ENCODE measurements at places on chromosomes 7 and 10.

DNA sequence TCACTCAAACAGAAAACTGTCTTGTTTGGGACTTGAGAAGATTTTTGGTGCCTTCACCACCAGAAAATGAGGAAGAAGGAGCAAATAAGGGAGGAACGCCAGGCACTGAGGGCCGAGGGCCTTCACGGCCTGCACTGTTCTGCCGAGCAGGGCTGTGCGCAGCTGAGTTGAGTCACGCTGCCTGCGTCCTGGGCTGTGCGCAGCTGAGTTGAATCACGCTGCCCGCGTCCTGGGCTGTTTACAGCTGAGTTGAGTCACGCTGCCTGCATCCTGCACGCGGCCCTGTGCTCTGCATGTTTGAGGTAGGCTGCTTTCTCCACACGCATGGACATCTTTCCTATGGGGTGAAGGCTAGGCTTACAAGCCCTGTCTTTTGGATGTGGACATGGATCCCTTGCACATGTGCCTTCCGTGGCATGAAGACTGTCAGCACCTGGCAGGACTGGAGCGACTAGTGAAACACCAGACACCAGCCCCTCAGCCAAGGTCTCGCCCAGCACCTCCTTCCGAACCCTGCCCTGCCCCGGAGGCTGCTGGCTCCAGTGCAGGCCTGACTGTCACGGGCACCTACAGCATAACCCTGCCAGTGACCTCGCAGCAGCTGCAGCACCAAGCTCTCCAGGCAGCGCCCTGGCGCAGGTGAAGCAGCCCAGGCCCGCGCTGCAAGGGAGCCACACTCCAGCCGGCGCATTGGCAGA is 96.7 kb downstream of the HTR5A start:
- peak; percentile 44 for DNase-seq

- DNase-seq = no peak
Observed at GRCh38 chr10:27297844-27298521, 57.4 kb upstream of the ACBD5 start.

DNA sequence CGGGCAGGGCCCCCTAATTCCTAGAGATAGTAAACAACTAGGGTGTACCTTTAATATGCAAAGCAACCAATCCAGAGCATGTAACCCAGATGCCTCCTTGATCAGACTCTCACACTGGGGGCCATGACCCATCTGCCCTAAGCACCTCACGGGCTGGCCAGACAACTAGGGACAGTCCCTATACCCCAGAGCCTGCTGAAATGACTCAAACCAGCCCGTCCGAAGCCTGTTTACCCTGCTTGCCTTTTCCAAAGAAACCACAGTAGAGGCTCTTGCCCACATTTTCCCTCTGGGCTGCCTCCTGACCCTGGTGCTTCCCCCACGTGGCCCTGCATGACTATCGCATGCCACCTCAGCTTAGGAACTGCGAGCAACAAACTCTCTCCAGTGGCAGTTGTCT is 46.2 kb downstream of the RGS10 start:
- DNase-seq = peak; percentile 85

GRCh38 chr10:132464256-132465192 is 67.5 kb downstream of the PWWP2B start:
- no peak for DNase-seq

- DNase-seq = no peak
Observed at GRCh38 chr10:75049316-75050148, 61.9 kb upstream of the SAMD8 start.

- DNase-seq = no peak
Observed at GRCh38 chr10:82762641-82763040, 887.6 kb downstream of the NRG3 start.

- DNase-seq = no peak
Observed at GRCh38 chr10:58826694-58827093, 314.0 kb downstream of the BICC1 start.

DNA sequence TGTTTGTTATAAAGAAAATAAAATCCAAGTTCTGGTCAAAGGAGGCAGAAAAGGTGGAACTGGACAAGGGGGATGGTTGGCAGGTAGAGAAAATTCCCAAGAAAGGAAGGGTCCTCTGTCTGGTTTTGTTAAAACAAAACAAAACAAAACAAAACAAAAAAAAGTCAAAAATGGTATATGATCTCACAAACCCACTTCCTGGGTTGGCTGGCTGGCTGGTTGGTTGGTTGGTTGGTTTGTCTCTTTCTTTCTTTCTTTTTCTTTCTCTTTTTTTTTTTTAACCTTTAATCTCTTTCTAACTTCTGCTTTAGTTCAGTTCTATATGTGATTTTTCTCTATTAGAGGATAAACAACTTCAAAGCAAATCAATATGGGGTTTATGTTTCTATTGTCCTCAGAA is 41.1 kb upstream of the CPN1 start:
- DNase-seq = no peak

DNA sequence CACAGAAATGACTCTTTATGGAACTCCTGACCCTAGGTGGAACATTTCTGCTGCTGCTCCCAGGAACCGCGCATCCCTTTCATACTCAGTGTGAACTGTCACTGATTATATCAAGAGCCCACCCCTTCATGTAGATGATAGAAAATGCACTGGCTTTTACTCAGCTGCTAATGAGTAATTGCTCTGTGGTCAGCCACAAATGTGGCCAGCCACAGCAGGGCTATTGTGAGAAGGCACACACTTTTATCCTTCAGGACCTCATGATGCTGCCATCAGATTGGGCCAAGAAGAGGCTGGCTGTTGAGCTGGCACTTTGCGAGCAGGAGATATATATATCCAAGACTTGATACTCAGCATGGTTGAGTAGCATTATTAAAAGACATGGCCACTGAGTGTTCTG is 124.7 kb downstream of the CFAP58 start:
- DNase-seq = peak; percentile 8

DNA sequence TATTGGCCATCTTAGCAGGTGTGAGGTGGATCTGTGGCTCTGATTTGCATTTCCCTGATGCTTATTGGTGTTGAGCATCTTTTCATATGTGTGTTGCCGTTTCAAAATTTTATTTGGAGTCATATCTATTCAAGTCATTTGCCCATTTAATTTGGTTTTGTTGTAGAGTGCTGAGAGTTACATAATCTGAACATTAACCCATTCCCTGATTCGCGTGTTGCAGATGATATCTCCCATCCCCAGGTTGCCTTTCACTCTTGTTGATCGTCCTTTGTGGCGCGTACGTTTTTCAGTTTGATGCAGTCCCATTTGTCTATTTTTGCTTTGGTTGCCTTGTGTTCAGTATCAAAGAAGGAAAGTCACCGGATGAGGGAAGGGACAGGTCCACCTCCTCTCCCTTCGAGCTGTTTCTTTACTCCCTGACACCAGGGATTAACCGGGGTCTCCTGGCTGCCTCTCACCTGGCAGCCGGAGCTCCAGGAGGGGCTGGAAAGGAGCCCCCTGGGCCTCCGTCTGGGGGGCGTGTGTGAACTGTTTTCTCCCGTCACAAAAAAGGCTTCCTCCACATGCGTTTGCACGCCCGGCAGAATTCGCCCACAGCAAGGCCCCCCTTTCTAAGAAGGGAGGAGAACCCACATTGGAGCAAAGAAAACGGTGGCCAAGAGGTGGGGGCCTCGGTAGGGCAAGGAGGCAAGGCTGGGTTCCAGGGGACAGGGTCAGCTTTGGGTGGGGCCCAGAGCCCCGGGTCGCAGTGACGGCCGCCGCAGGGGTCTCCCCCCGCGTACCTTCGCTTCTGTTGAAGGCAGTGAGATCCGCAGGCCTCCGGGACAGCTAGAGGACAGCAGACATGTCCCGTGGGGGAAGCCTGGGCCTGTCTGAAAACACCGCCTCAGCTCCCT is 8.3 kb downstream of the MNX1 start:
- DNase-seq = no peak

DNA sequence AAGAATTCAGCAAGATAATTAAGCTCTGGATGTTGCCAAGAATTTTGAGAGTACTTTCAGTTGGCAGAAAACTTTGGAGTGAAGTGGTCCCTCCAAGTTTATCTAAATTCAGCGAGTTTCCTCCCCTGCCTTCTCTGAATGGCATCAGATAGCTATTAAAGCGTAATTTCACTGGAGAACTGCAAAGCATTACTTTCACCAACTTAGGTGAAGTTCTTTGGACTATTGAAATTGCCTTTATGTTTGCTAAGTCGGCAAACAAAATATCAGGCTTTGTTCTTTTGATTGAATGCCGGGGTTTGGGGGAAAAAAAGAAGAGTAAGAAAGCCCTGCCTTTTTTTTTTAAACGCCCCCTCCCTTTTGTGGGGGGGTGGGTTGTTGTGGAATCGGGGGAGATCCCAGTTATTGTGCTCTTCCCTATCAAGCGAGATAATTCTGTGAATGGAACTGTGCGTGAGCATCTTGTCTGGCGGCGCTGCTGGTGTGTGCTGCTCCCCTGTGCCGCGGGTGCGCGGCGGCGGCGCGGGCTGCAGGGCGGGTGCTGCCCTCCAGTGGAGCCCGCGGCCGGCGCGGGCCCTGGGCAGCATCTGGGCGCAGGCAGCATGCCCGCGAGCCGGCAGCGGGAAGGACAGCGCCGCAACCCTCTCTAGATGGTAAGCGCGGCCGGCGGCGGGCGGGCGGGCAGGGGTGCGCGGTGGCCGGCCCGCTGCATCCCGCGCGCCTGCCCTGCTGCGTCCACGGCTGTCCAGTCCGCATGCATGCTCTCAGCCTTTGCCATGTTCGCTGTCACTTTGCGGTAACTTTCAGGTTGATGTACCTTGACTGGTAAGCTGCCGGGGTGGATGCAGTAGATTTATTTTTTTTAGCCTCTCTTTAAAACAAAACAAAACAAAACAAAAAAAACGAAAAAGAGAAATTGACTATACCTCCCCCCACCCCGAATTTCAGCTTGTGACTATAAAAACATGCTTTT is 176.5 kb downstream of the TCF7L2 start:
- peak; percentile 64 for DNase-seq

Data from activated CD8-positive, alpha-beta T cell treated with anti-CD3 and anti-CD28 coated beads for 36 hours (primary cell).